ENCODE measurements at places on chromosomes 3 and 15. TPM values are rescaled to one million over a fixed set of nuclear protein-coding genes. Genes with fewer than 3 reads are reported as not detected.

DNA sequence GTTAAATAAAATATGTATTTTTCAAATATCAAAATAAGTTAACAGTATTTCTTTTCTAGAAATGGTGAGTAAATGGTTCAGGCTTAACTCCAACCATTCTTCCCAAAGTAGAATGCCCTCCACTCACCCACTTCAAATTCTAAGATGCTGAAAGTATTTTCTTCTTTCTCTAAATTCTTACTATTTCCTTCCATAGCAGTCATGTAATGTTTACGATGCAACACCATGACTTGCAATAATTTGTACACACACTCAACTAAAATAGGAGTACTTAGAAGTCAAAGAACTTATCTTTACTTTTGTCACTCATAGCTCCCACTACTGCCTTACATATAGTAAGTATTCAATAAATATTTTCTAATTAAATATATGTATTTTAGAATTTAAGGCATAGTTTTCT lies 65.0 kb downstream of the AQR start:
- DNase-seq, result no peak

DNA sequence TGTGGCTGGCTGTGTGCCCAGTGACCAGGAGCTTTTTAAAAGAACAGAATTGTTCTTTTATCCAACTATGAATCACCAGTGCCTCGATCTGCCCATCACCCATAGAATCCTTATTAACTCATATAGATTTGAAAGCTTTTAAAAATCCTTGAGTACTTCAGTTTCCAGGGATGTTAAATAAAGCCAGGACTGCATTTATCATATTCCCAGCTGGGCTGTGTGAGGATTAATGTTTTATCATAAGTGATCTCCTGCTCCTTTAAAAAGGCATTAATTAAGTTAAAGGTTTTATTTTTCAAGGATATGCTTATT lies 234.0 kb downstream of the MYRIP start:
- peak; percentile 55 for DNase-seq

GRCh38 chr3:179147514-179147872 lies 664 bp upstream of the PIK3CA start:
- no peak for DNase-seq

The GOLGA8S gene
- 0.39 TPM for total RNA-seq

The GPR62 gene
- total RNA-seq, result 1.2 TPM

The LIPH gene
- total RNA-seq, result 0.30 TPM

DNA sequence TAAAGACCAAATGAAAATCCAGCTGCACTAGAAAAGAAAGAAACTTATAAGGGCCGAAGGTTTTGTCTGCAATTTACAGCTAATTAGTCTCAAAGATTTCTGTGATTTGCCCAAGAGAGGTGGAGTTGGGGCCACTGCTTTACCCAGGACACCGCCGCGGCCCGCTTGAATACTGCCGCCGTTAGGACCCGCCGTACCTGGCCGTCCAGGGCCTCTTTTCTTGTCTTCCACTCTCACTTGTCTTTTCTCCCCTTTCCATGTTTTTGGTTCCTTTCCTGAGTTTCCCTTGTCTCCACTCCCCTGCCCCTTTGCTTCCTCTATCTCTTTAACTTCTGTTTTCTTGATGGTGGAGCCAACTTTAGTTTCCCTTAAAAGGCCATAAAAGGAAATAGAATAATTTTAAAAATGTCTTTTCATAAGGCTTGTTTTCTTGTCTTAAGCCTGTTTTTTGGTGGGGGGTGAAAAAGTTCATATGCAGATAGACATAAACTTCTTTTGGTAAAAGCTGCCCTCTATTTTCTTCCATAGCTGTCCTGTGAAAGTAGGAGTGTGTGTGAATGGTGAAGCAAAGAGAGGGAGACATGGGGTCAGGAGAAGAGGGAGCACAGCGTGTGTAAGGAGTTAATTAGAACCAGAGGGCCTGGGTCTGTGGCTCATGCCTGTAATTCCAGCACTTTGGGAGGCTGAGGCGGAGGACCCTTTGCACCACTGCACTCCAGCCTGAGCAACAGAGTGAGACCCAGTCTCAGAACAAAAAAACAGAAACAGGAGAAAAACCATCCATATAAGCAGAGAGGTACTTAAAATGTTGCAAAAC lies 16.0 kb upstream of the CCNL1 start:
- DNase-seq, result no peak

DNA sequence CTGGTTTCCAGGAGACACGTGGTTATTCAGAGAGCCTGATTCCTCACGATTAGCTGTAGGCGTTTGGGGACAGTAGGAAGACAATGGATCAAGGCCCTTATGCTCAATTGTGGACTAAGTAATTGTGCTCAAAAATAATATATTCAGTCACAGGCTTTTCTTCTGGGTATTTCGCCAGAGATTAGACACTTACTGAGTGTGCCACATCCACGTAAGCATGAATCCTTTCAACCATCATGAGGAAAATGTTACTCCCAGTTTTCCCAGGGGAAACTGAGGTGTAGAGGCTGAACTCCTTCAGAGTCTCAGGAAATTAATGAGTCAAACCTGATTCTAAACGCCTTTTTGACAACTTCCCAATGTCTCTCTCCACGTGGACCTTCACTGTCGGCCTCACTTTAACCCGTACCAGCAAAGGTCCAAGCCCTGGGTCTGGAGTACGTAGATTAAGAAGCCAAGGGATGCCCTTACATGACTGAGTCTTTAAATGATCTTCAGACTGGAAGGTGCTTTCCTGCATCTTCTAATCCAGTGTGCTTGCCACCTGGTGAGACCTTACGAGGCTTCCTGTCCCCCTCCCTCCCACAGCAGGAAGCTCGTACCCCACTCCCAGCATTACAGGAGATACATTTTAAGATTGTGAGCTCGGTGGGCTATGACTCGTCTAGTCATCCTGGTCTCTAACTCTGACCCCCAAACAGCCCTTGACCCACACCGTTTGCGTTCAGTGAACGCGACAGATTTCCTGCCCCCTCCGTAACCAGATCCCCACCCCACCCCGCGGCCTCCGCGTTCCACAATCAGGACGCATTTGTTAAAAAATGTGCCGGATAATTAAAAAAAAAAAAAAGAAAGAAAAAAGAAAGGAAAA lies 1.7 kb downstream of the PKM start:
- peak; percentile 60 for DNase-seq

The ARGFX gene
- not detected for total RNA-seq

GRCh38 chr15:64917211-64917610 lies 5.5 kb downstream of the ANKDD1A start:
- no peak for DNase-seq

DNA sequence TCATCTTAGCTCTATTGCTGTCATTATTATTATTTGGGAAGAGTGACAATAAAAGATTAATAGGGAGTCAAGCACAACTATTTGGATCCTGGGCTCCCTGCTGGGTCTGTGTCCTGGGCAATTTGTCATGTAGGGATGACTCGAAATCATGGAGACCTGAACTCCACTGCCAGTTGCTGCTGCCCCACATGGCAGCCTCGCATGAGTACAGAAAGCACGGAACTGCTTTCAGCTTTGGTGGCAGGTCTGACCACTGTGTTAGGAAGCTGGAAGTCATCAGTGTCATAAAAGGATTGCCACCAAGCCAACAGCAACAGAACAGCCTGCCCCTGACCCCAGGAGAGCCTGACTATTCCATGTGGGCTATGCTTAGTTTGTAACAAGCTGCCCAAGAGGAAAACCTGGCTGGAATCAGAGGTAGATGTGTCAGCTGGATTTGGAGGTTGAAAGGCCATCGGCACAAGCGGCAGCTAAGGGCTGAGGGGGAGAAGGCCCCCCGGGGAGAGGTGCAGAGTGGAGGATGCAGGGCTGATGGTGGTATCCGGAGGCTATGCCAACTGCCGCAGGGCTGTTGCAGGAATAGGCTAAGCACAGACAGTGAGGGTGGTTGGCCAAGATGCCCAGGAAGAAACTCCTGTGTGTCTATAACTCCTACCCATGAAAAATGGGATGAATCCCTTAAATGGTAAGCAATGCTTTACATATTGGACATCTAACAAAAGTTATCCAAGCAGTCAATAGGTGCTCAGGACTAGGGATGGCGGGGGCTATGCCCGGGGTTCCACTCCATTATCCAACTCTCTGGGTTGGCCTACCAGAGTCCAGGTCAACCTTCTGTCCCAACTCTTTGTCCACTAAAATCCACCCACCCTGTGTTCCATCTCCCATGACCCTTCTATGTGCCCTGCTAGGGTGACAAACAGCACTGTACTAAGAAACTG lies 291.6 kb downstream of the ADAMTS17 start:
- no peak for DNase-seq

The LRRK1 gene
- total RNA-seq, result 5.2 TPM

GRCh38 chr3:11077466-11077865 lies 76.8 kb upstream of the HRH1 start:
- no peak for DNase-seq

The EPHB1 gene
- total RNA-seq, result 10.0 TPM

The TTLL13 gene
- total RNA-seq, result 0.30 TPM

DNA sequence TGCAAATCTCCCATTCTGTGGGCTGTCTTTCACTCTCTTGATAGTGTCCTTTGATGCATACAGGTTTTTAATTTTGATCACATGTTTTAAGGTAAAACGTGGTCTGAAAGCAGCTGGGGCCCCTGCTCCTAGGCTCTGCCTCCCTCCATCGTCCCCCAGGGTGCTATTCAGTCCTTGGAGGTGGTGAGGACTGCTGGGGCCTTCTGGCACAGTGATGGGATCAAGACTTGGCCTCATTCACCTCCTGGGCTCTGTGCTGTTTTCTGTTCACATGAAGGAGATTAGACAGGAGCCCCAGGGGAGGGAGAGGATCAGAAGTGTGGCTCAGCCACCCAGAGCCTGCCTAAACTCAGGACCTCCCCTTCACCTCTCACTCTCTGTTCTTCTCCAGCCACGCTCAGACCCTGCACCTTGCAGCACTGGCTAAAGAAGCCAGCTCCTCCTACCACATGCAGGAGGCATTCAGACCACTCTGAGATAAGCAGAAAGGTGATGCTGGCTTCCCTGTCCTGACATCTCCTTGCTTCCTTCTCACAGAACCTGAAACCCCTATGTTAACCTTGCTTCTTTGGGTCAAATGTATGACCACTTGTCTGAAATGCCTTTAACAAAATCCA lies 43.9 kb downstream of the PAQR5 start:
- no peak for DNase-seq

The TEX55 gene
- total RNA-seq, result not detected

DNA sequence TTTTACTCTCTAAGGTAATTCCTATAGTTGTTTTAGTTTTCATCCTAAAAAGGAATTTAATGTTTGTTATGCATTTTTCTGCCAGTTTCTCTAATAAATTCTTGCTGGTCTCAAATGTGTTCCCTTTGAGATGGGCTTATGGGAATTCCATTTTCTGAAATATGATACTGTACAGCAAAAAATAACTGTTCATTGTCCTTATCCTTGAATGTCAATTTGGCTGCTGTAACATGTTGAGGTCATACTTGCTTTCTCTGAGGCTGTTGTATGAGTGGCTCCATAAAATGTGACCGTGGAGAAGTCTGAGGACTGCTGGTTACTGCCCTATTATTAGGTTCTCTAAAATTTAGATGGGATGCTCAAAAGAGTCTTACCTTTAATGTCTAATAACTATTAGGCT lies 266.5 kb downstream of the ADAMTS17 start:
- DNase-seq, result no peak

The TMCO5A gene
- total RNA-seq, result not detected

- DNase-seq, result no peak
Observed at GRCh38 chr3:4413467-4413866, 53.6 kb downstream of the SUMF1 start.

The ABI3BP gene
- 43.4 TPM for total RNA-seq

DNA sequence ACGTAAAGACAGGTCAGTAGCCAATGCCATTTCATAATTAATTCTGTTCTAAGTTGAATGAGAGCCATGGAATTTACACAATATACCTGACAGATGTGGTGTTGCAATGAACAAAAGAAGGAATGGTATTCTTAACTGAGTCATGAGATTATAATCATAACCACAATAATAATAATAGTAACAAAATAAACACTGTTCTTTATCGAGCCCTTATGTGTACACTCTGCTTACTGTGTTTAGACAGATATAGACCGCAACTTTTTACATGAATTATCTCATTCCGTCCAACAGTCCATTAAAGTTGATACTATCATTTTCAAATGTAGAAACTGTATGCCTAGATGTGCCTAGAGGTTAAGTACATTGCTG lies 28.2 kb upstream of the SCAANT1 start:
- no peak for DNase-seq

- peak; percentile 59 for DNase-seq
Observed at GRCh38 chr3:132879656-132880055, 157.4 kb upstream of the NPHP3 start.

The LAMB2 gene
- total RNA-seq, result 225 TPM

GRCh38 chr3:8645712-8646111 lies 1.1 kb upstream of the SSUH2 start:
- DNase-seq, result no peak

GRCh38 chr3:32641356-32641755 lies 43.6 kb upstream of the CNOT10 start:
- DNase-seq, result no peak

The SCAANT1 gene
- total RNA-seq, result not detected

DNA sequence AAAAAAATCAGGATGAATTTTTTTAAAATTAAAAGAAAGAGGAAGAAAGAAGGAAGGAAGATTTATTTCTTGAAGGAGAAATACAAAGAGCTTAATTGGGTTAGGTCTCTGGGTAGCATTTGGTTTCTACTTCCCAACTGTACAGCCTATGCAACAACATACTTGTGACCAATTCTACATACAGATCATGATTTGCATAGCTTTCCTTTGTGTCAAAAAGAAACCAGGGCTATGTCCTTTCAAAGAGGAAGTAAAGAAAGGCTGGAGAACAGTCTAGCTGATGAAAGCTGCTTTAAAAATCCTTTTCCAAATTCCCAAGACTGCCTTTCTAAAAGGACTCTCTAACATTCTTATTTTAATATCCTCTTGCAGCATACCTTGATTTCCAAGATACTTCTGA lies 6.1 kb upstream of the HGD start:
- DNase-seq, result no peak

- DNase-seq, result no peak
Observed at GRCh38 chr15:38441130-38441519, 12.8 kb upstream of the FAM98B start.

DNA sequence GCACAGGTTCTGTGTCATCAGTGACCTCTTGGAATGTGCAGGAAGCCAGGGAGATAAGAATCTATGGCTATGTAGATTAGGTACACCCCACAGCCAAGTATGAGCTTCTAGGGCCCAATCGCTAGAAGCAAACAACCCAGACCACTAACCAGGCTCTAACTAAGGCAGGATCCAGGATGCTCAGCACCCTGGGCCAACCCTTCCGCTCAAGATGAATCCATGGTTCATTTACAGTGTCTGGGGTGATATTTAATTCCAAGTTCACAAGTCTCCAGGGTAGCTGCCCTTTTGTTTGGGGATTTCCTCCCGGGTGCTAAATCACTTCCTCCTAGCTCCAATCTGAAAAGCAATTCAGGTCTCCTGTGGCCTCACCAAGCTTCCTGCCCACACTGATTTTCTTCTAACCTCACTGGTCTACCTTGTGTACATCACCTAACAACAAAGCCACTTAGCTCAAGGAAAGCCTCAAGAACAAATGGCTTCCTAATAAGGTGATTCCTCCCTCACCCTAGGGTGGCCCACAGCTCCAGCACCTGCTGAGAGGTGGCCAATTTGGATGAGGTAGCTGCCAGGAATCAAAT lies 2.4 kb downstream of the EHD4 start:
- DNase-seq, result no peak

GRCh38 chr3:88584451-88584850 lies 434.7 kb downstream of the C3orf38 start:
- no peak for DNase-seq

Data from spinal cord (tissue), 10 donors.